ENCODE measurements at places on chromosomes 6 and 20. TPM values are rescaled to one million over a fixed set of nuclear protein-coding genes. Genes with fewer than 3 reads are reported as not detected.

MBOAT1 gene
- total RNA-seq, result 5.4 TPM

DNA sequence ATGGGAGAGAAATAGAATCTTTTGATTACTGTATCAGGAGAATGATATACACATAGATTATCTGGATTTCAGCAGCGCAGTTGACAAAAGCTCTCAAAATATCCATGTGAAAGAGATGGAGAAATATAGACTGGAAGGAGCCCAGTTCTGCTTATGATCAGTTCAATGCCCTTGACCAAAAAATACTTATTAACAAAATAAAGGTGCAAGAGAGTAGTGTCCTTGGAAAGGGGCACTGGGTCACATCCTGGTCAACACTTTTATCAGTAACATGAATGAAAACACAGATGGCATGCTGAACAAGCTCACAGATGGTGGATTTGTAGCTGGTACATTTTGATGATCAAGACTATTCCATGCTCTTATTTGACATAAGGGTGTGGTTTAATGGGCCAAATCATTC, 63.9 kb upstream of the PLEKHG1 start:
- no peak for DNase-seq

SIM1 gene
- total RNA-seq, result not detected

- no peak for DNase-seq
These were observed 405.7 kb downstream of the KIF16B start for GRCh38 chr20:16167423-16168130.

C6orf132 gene
- total RNA-seq, result 1.3 TPM

DNA sequence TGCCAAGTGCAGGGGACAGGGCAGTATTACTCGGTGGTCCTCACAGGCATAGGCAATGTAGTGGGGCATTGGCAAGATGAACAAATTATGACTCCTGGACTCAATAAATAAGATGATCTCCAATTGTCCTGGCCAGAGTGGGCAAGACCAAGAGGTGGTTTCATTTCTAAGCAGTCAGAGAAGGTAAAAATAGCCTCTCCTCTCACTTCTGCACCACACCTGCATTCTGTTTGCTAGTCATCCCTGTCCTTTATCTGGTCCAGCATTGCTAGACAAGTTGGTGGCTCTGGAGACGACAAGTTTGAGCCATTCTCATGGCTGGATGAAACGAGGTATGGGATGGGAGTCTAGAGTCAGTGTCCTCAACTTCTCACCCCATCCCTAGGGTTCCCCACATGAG, 83.0 kb downstream of the BANF2 start:
- no peak for DNase-seq

NKX2-4 gene
- total RNA-seq, result not detected

SNAI1 gene
- 64.4 TPM for total RNA-seq

GRCh38 chr6:31713465-31713864, 1.7 kb upstream of the LY6G6D start:
- no peak for DNase-seq

TM9SF4 gene
- total RNA-seq, result 29.2 TPM

ULBP2 gene
- not detected for total RNA-seq
